ENCODE measurements at places on chromosomes 7 and 10. TPM values are rescaled to one million over a fixed set of nuclear protein-coding genes. Genes with fewer than 3 reads are reported as not detected.

DNA sequence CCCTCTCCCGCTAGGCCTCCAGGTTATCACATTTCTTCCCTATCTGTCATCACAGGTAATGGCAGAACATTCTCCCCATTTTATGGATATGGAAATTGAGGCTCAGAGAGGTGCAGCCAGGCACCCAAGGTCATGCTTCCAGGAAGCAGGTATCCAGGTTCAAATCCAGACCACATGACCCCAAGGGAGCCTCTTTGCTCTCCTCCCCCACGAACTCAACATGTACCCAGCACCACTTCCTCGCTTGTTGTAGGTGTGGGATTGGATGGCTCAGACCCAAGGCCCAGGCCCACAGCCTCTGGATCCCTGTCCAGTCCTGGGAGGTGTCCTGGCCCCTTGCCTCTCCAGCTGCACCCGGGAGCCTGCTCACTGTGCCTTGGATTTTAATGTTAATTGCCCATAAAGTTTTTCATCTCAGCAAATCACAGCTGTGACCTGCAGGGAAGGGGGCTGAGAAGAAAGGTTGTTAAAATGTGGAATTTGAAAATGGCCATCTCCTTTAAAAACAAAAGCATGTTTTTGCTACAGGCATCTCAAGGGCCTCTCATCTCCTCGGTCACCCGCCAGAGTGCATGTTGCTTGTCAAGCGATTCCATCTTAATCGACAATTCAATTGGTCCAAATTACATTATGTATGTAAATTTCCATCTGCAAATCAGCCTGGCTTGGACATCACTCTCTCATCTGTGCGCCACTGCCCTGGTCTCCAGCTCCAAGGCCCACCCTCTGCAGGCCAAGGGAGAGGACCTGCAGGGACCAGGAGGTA, 205.4 kb upstream of the ZMIZ1 start:
- H3K27me3 ChIP-seq, result no peaks in the 10 kb centered on the region
- DNase-seq, result no peak
- H3K27ac ChIP-seq, result no peak overlapping the region
- no peaks in the 10 kb centered on the region for H3K36me3 ChIP-seq
- H3K4me1 ChIP-seq, result no peaks in the 10 kb centered on the region

Gene UCN3
- total RNA-seq, result 2.6 TPM

- no peak for DNase-seq
- H3K27ac ChIP-seq, result no peak overlapping the region
- no peak overlapping the region for H3K4me3 ChIP-seq
These were observed 426.4 kb upstream of the MTPN start for GRCh38 chr7:136403591-136403990.

DNA sequence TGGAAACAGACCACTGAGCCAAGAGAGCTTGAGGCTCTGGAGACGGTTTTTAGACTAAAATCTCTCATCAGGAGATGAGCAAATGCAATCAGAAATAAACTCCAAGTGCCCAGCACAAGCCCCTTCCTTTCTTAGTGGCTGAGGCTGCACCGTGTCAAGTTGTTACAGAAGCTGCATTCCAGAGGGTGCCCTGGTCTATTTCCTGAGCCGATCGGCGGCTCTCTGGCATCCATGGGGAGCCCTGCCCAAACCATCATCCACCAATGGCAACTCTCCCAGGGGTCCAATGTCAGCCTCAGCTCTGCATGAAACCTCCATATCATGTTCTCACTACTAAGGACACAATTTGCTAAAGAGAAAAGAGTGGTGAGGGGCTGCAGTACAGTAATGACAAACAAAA, 89.6 kb downstream of the SVIL start:
- H3K4me3 ChIP-seq, result no peak overlapping the region
- no peaks in the 10 kb centered on the region for H3K4me1 ChIP-seq
- no peak for DNase-seq
- H3K27me3 ChIP-seq, result no peaks in the 10 kb centered on the region

Gene INA
- total RNA-seq, result 1.1 TPM

DNA sequence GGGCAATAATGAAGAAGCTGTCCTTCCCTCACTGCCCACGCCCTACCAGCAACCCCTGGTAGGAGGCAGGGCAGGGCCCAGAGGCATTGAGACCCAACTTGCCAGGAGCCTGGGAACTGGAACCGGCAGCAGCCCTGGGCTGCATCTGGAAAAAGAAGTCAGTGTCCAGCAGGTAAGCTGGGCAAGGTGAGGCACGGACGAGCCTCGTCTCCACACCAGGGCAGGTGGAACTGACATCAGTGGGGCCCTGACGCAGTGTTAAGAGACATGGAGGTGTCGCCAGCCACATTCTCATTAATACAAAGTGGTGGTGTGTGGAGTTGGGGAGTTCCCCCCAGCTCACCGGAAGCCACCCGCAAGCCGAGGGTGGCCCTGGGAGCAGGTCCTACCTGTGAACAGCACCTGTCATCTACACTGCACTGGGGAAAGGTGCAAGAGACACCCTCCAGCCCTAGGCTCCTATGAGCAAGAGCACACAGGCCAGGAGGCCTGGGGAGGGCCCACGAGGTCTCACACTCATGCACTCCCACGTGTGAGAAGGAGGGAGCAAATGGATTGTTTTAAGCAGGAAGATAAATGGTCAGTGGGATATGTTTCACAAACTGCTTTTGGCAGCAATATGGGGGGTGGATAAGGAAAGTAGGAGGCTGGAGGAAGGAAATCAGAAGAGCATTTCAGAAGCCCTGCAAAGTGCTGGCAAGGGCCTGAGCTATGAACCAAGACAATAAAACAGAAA, 53.6 kb downstream of the COBL start:
- H3K4me3 ChIP-seq, result no peak overlapping the region
- H3K27me3 ChIP-seq, result no peaks in the 10 kb centered on the region
- DNase-seq, result no peak

DNA sequence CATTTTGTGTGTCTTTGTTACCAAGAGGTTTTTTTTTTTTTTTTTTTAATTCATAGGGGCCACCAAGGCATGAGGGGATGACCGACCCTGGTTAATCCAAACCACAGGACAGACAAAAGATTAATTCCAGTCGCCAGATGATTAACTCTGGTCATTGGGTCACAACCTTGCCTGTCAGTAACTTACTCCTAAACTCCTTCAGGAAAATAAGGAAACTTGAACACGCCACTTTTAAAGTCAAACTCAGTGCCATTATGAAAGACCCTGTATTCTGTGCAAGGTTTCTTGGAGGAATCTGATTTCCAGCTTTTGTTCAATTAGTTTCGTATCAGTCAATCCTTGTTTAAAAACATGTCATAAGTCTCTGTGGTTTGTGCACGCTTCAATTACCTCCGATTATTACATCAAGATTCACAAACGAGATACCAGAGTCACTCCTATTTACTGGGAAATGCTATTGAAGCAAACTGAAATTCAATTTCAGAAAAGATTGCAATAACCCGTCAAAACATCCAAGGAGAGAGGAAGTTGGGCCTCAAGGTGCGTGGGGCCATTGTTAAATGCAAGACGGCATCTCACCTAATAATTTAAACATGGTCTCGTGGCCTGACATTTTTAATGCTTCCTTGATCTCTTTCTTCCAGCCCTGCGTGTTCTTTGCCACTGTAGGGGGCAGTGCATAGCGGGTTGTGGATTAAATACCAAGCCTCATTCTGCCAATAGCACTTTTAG, 44.0 kb downstream of the NRP1 start:
- no peaks in the 10 kb centered on the region for H3K36me3 ChIP-seq
- H3K4me1 ChIP-seq, result no peaks in the 10 kb centered on the region
- H3K27me3 ChIP-seq, result no peaks in the 10 kb centered on the region
- no peak overlapping the region for H3K27ac ChIP-seq
- no peak for DNase-seq

GRCh38 chr7:132124575-132124974, 451.7 kb downstream of the PLXNA4 start:
- no peak for DNase-seq
- H3K27me3 ChIP-seq, result no peaks in the 10 kb centered on the region
- no peaks in the 10 kb centered on the region for H3K36me3 ChIP-seq
- no peak overlapping the region for H3K27ac ChIP-seq
- no peak overlapping the region for H3K4me3 ChIP-seq
- no peaks in the 10 kb centered on the region for H3K4me1 ChIP-seq

Gene GFRA1
- total RNA-seq, result 4.1 TPM

DNA sequence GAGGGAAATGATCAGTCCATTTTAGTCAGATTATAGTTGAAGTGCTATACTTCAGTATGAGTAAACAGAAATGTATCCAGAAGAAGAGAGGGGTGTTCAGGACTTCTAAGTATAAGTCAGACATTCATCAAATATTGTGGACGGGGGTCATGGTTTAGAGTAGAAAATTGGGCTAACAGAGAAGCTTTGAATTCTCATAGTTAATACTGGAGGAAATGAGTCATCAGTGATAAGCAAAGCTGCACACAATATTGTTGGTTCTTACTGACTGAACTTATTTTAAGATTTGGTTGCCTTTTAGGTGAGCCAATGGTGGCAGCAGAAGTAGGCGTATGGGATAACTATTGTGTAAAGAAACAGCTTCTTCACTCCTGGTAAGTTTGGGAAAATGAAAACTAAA, 1.7 kb upstream of the SUMF2 start:
- peaks cover 14% of the 10 kb centered on the region for H3K4me1 ChIP-seq
- H3K36me3 ChIP-seq, result no peaks in the 10 kb centered on the region
- H3K4me3 ChIP-seq, result no peak overlapping the region
- no peaks in the 10 kb centered on the region for H3K27me3 ChIP-seq
- DNase-seq, result no peak
- H3K27ac ChIP-seq, result no peak overlapping the region

DNA sequence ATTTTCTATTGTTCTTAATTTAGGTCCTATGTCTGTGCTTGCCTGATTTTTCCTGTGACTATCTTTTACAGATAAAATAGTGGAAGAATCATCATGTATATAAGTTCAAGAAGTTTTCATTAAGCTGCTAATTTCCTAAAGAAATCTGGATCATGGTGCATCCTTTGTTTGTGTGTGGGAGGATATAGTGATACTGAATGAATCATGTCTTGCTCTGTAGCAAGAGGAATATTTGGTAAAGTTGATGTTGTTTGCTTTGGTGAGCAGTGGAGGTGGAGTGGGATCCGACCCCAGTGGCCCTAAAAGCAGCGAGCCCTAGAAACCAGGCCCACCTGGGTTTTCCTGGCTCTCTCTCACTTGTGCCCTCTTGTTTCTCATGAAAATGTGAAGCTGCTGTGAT, 83.7 kb downstream of the CCNY start:
- no peak overlapping the region for H3K4me3 ChIP-seq
- DNase-seq, result no peak
- no peaks in the 10 kb centered on the region for H3K4me1 ChIP-seq
- H3K27me3 ChIP-seq, result no peaks in the 10 kb centered on the region
- no peaks in the 10 kb centered on the region for H3K36me3 ChIP-seq

GRCh38 chr10:76428551-76429367, 997.3 kb downstream of the LRMDA start:
- H3K27me3 ChIP-seq, result no peaks in the 10 kb centered on the region
- H3K36me3 ChIP-seq, result no peaks in the 10 kb centered on the region
- no peak overlapping the region for H3K4me3 ChIP-seq

Gene FAM24B
- total RNA-seq, result 3.7 TPM

Gene CYP26A1
- total RNA-seq, result not detected

DNA sequence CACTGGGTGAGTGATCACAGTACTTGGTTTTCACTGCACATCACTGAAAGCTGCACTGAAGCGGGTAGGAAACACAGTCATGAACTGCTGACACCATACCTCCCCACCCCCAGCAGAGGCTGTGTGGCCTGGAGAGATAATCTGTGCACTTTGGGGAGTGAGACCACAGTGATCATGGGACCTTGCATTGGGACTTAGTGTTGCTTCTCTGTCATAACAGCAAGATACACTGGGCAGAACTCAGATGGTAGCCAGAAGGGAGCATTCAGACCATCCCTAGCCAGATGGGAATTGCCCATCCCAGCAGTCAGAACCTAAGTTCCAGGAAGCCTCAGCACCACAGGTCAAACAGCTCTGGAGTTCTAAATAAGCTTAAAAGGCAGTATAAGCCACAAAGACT, 346.4 kb upstream of the TMEM229A start:
- H3K36me3 ChIP-seq, result no peaks in the 10 kb centered on the region
- H3K4me1 ChIP-seq, result no peaks in the 10 kb centered on the region
- H3K4me3 ChIP-seq, result no peak overlapping the region
- DNase-seq, result no peak

- no peaks in the 10 kb centered on the region for H3K4me1 ChIP-seq
- no peaks in the 10 kb centered on the region for H3K36me3 ChIP-seq
- no peak overlapping the region for H3K27ac ChIP-seq
These were observed 133.3 kb downstream of the MPP7 start for GRCh38 chr10:28169525-28169924.

Gene MBLAC1
- total RNA-seq, result 3.2 TPM
